ENCODE measurements at places on chromosomes 1 and 21.

- DNase-seq, result no peak
Observed at GRCh38 chr1:212291505-212292134, 6.4 kb downstream of the PPP2R5A start.

- no peak for DNase-seq
Observed at GRCh38 chr1:91749788-91750231, 136.1 kb downstream of the TGFBR3 start.

DNA sequence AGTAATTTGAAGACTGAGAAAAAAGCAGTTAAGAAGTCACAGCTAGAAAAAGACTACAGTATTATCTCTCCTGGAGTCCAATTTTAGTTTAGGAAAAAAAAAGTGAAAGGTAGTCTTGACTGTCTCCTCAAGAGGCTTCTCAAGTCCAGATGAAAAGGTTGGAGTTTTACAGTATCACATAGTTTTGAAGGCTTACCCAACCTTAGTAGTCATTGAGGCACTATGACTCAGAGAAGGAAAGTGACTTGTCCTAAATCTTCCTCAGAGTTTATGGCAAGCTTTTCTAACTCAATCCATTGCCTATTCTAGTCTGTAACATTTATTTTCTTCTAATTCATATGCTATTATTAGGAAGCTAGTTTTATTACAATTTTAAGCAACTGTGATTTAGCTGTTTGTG lies 174.9 kb downstream of the DPYD start:
- DNase-seq, result no peak

DNA sequence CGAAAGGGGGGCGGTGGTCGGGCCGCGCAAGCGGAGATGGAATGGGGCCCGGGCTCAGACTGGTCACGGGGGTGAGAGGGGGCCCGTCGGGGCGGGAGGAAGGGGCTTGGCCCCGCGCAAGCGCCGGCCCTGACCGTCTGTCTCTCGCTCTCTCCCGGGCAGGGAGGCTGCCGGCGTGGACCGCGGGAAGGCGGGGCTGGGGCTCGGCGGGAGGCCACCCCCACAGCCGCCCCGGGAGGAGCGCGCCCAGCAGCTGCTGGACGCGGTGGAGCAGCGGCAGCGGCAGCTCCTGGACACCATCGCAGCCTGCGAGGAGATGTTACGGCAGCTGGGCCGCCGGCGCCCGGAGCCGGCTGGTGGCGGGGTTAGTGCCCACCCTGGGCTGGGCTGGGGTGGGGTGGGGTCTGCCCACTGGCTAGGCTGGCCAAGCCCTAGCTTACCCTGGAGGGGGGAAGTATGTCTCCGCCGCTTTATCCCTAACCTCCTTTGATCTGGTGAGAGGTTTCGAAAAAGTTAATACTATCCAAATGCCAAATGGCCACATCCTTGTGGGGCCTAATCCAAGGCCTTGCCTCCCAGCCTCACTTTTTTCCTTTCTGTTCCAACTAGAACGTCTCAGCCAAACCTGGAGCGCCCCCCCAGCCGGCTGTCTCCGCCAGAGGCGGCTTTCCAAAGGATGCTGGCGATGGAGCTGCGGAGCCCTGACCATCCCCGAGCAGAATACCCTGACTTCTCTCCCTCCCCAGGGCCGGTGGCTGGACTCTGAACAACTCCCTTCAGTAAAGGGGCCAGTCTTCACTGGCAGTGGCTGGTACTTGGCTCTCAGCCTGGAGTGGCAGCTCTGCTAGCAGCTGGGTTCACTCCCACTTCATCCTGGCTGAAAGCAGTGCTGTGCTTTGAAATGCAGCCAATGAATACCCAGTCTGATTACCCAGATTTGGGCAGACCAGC lies 636 bp upstream of the YRDC start:
- DNase-seq, result no peak

Measured in non-pigmented ciliary epithelial cell (primary cell).